Fibroblast of villous mesenchyme (primary cell): ENCODE measurements at places on chromosomes 16 and 17. TPM values are rescaled to one million over a fixed set of nuclear protein-coding genes. Genes with fewer than 3 reads are reported as not detected.
A peak's percentile ranks its signal among the peaks of the same experiment; 100 is the strongest.

GRCh38 chr16:84467256-84467655, 37.2 kb downstream of the MEAK7 start:
- DNase-seq: no peak

DNA sequence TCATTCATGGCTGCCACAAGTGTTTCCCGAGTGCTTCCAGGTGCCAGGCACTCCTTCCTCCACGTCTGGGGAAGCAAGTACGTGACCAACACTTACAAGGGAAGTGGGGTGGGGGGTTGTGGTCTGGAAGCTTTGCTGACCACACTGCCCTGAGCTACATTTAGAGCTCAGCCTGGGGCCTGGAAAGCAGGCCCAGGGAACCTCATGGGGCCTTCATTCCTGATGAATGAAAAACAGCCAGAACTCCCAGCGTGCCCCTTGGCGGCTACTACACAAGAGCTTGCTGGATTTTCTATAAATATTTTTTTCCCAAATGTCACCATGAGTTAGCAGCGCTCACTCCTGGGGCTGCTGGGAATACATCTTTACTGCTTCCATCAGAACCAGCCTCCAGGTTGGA, 73.3 kb downstream of the ABCC12 start:
- DNase-seq: no peak

DNA sequence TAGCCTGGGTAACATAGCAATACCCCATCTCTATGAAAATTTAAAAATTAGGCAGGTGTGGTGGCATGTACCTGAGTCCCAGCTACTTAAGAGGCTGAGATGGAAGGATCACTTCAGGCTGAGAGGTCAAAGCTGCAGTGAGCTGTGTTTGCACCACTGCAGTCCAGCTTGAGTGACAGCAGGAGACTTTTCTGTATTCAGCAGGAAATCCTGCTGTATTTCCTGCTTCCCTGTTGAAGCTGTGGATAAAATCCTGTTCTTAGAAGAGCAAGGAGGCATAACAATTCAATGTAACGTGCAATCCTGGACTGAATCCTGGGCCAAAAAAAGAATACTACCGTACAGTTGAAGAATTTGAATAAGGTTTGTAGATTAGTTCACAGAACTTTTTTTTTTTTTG, 62.2 kb downstream of the FBXL20 start:
- no peak for DNase-seq

DNA sequence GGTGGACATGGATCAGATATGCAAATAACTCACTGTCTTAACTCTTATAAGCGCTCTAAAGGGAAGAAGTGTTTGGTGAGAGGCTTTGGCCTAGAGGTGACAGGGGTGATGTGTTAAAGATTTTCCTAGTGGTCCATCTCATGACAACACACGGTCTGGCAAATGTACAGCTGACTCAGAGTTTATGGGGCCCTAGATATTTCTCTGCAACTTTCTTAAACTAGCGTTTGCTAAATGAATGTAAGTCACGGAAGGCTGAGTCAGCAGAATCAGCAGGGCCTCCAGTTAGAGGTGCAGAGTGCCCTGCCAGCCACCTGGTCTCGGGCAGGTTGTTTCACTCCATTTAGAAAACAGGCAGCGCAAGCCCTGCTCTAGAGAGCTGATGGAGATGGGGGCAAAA, 40.1 kb downstream of the CLEC16A start:
- DNase-seq: peak; percentile 91

GRCh38 chr16:9309844-9310243, 218.4 kb downstream of the HAPSTR1 start:
- no peak for DNase-seq

BICDL2 gene
- total RNA-seq: under 0.01 TPM in 1 of 2 replicates, not detected in the other

INTS2 gene
- total RNA-seq: 13.5 and 17.7 TPM in 2 replicates
